ENCODE measurements at places on chromosomes 3 and 15. TPM values are rescaled to one million over a fixed set of nuclear protein-coding genes. Genes with fewer than 3 reads are reported as not detected.

Gene MAP6D1
- 12.4 TPM for total RNA-seq

Gene SLMAP
- 36.4 TPM for total RNA-seq

Gene CKMT1B
- 4.4 TPM for total RNA-seq

Gene ACTR8
- total RNA-seq: 40.8 TPM

DNA sequence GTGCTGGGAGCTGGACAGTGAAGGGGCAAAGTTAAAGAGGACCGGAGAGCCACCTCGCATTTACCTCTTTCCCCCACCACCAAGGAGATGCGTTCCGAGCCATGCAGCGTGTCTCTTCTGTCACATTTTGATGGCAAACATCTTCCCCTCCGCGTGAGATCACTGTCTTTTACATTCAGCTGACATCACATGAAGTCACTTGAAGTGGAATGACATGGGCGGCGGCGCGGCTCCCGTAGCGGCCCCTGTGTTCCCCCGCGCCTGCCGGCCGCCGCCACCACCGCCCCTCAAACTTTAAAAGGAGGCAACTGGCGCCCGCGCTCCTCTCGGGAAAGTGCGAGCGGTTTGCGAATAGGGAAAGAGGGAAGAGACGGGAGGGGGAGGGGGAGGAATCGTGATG, at the start of gene FEZF2:
Gene FEZF2 (minus strand): TSS at position 336 of the 400 bp plus-strand sequence. CDS start 682 bp downstream, outside the sequence.
- peak; percentile 79 for DNase-seq

DNA sequence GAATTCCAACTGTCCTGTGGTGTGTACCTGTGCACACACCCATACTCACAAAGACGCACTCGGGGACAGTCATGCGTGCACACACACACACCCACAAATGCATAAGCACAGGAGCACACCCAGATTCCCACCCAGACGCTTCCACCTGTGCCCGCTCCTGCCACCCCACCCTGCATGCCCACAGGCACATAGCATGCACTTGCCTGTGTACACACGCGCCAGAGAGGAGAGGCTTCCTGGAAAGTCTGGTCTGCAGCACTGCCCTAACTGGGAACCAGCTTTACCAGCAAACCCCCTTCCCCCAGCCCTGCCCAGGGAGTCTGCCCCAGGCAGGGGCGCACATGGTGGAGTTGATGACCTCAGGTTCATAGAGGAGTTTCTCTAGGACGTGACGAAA, 246.2 kb downstream of the UACA start:
- DNase-seq: no peak

DNA sequence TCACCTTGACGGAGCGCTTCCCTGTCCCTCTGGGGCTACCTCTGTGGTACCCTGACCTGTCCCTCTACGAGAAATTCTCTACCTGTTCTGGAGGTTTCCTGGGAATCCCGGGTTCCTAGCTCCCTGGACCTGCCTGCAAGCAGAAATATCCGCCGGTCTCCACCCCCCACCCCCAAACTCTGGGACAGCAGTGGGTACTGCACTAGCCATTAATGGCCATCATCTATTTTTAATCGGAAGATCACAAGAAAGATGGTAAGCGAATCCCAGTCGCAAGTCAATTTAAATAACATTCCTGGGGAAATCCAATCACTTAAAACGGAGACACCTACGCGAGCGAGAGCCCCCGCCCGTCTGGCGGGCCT, 429 bp upstream of the C3orf80 start:
- no peak for DNase-seq

DNA sequence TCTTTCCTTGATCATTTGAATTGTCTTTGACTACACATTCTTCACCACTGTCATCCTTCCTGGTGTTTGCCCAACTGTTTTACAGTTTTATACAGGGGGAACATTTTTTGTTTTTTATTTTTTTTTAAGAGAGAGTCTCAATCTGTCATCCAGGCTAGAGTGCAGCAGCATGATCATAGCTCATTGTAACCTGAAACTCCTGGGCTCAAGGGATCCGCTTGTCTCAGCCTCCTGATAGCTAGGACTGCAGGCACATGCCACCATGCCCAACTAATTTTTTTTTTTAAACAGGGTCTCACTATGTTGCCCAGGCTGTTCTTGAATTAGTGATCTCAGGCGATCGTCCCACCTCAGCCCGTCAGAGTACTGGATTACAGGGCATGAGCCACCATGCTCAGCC, 222.6 kb downstream of the BBX start:
- DNase-seq: no peak

GRCh38 chr3:89058371-89058770, 49.0 kb upstream of the EPHA3 start:
- DNase-seq: no peak

GRCh38 chr3:181773921-181774320, 62.2 kb downstream of the SOX2 start:
- no peak for DNase-seq

DNA sequence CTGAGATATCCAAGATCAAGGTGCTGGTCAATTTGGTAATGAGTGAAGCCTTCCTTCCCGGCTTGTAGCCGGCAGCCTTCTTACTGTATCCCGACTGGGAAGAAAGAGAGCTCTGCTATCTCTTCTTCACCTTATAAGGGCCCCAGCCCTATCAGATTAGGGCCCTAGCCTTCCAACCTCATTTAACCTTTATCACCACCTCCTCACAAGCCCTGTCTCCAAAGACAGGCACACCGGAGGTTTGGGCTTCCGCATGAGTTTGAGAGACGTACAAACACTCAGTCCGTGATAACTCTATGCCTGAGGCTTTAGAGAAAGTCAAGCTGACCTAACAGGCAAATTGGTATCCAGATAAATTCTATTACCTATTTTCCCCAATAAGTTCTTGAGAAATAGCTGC, 243.9 kb downstream of the OPA1 start:
- DNase-seq: no peak

DNA sequence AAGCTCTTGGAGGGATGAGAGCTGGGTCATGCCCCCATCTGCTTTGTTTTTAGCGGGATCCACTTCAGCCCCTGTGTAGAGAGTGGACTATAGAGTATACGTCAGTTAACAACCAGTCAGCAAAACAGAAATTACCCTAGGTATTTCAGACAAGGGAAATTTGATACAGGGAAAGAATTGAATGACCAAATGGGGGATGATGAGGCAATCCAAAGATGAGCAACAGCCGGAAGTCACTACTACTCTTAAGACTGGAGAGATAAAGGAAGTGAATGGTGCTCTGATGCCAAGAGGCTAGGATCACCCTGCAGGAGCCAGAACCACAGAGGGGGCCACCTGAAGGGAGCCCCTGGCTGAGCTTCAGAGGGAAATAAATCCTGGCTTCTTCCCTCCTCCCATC, 1.7 kb upstream of the GPR62 start:
- no peak for DNase-seq

DNA sequence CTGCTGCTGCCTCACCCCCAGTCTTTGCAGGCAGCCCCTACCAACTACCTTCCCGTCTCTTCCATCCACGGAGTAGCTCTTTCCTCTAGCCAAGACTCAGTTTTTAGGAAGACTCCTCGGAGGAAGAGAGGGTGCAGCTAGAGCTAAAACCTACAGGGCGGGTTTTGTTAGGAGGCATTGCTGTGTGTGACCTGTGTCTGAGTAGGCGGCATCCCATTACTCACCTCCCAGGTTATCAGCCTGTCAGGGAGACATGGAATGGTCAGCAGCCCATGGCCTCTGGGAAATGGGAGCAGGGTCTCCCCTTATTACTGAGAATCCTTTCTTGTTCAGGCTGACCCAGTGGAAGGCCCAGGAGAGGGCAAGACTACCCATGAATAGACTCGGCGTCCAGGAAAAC, 43.8 kb upstream of the FGD5 start:
- DNase-seq: no peak

DNA sequence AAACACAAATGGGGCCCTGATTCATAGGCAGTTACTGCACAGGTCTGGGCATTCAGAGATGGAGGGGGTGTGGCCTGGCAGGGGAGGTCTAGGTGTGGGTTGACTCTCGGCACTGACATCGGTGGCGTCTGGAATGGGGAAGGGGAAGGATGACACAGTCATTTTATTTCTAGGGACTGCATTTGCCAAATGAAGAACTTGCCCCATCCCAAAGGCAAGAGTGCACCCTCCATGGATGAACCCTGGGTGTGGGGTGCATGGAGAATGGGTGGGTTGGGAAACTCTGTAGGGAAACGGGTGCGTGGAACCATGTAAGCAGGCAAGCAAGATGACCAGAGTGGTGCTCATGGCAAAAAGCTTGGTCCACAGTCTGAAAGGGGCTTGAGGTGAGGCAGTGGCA, 24.5 kb downstream of the SLC6A20 start:
- no peak for DNase-seq

DNA sequence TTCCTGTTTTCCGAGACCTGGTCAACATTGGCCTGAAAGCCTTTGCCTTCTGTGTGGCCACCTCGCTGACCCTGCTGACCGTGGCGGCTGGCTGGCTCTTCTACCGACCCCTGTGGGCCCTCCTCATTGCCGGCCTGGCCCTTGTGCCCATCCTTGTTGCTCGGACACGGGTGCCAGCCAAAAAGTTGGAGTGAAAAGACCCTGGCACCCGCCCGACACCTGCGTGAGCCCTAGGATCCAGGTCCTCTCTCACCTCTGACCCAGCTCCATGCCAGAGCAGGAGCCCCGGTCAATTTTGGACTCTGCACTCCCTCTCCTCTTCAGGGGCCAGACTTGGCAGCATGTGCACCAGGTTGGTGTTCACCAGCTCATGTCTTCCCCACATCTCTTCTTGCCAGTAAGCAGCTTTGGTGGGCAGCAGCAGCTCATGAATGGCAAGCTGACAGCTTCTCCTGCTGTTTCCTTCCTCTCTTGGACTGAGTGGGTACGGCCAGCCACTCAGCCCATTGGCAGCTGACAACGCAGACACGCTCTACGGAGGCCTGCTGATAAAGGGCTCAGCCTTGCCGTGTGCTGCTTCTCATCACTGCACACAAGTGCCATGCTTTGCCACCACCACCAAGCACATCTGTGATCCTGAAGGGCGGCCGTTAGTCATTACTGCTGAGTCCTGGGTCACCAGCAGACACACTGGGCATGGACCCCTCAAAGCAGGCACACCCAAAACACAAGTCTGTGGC, 16.9 kb downstream of the TMEM43 start:
- no peak for DNase-seq

DNA sequence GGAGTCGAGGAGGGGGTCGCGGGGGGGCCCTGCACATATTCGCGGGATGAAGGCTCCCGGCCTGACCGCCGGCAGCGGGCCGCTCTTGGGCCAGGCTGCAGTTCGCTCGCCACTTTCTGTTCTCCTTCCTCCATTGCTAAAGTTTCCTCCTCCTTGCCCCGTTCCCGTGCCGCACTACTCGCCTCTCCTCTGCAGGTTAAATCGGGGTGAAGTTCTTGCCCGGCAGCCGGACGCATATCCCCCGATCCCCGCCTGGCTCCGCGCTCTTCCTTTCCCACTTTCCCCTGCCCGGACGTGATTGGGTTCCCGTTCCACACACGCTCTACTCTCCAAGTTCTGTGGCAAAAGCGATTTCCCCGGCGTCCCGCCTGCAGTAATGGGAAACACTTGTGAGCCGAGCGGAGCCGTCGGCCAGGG, 556 bp downstream of the CRYBG3 start:
- peak; percentile 61 for DNase-seq

DNA sequence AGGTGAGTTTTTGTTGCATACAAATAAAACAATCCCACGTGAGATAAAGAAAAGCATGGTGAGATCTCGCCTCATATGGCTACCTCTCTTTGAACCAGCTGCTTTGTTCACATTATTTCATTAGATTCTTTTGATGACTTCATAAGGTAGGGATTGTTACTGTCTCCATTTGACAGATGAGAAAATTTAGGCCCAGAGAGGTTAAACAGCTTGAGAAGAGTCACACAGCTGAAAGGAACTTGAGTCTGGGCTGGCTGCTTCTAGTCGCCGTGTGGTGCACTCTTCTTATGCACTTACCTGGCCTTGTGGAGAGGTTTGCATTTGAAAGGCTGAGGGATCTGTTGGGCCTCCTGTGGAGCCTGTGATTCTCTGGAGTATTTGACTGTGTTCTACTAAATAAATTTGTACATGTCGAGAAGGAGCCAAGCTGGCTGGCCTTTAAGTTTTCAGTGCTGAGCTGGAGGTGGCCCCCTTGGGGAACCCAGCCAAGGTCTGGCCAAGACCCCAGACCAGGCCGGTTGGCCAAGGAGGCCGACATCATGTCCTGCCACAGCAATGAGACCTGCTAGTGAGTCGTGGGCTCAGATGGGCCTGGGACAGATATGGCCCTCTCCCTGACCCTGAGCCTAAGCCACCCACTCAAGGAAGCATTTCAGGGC, 125.1 kb downstream of the SMAD6 start:
- no peak for DNase-seq

- no peak for DNase-seq
Measured at GRCh38 chr3:101216710-101217465, 103.5 kb downstream of the IMPG2 start.

- no peak for DNase-seq
Measured at GRCh38 chr3:45515999-45516725, 78.4 kb upstream of the LIMD1 start.

DNA sequence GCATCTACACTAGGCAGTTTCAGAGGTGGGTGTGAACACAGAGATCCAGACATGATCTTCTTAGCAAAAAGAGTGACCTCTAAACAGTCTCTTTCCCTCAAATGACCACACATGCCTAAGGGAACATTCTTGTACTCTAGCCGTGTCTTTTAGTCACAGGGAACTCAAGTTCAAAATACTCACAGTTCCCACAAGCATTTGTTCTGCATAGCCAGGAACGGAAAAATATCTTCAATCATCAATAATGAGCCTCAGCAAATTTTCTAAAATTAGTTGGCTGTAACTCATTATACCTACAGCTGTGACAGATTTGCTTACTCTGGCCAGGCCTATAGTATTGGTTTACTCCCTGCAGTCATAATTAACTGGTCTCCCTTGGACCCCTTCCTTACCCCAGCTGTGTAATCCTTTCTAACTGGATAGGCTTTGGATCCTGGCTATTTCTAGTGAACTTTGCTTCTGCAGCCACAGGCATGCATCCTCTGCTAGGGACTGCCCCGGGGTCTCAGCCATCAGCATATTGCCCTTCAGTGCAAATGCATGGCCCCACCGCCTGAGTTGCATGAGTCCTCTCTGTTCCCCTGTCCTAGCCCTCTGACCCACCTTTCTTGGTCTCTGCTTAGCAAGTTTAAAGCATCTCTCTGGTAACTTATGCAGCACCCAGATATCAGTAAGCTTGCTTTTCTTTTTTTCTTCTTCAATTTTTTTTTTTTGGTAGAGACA, 56.0 kb upstream of the HACD2 start:
- DNase-seq: peak; percentile 5

DNA sequence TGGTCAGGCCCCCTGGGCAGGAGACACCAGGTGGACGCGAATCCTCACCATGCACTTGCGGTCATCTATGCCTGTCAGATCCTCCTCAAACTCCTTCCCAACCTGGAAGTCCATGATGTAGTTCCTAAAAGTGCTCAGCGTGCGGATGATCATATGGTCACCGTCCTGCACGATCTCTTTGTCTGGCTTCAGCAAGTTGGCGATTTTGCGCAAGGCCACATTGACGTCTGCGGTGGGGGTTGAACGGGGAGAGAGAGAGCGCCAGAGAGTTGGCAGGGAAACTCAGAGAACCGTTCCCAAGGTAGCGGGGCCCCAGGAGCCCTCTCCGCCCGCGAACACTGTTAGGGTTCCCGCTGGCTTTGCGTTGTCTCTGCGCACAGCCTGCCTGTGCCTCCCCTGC, 809 bp downstream of the RBP1 start:
- DNase-seq: peak; percentile 39

All from neural progenitor cell (in vitro differentiated cells).